ENCODE measurements at places on chromosomes 4 and X.

- no peak for DNase-seq
These were observed 12.7 kb downstream of the DRP2 start for GRCh38 chrX:101232316-101232715.

GRCh38 chr4:38952017-38952416, 80.2 kb downstream of the TMEM156 start:
- DNase-seq: no peak

DNA sequence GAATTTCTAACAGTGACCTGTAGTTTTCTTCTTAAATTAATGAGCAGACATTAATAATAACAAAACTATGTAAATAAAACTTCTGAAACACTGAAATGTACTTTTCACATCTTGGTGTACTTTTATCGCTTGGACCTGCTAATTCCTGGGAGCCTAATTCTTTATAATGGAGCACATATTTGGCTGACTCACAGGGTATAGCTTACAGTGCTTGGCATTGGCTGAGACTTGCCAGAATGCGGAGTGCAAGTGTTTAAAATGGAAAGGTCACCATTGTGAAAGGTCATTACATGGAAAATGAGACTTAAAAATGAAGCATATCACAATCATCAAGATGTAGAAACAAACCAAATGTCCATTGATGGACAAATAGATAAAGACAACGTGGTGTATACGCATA, 137.3 kb upstream of the PDLIM3 start:
- DNase-seq: no peak

GRCh38 chr4:169818063-169818679, 60.4 kb upstream of the HPF1 start:
- DNase-seq: no peak

DNA sequence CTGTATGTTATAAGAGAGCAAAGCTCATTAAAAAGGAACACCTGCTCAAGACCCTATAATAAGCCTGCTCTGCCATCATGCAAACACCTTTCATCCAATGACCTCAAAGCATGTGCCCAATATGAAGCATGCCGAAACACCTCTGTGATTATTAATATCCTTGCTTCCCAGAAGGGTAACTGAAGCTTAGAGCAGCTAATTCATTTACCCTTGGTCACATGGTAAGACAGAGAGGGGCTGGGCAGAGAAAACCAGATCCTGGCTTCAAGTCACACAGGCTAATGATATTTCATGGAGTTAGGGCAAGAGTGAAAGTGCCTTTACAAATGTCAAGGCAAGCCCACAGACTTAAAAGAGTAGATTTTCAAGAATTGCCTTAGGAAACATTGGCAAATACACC, 5.6 kb downstream of the AMOT start:
- DNase-seq: no peak

DNA sequence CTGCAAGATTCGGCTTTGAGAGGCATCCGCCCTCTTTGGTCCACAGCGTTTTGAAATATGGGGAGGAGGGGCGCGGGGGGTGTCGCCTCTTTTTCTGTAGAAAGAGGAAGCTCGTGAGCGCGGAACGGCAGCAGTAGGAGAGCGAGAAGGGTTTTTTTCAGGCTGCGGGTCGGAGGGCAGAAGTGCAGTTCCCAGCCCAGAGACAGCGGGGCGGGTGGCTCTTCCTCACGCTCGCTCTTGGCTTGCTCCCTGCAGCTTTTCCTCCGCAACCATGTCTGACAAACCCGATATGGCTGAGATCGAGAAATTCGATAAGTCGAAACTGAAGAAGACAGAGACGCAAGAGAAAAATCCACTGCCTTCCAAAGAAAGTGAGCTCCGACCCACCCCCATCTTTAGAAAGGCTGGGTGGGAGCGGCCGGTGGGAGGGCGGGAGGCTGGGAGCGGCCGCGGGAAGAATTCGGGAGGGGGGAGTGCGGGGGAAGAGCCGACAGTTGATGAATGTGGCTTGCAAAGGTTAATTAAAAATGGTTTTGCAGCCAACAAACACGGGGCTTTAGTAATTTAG, 1.2 kb downstream of the TMSB4X start:
- no peak for DNase-seq

- no peak for DNase-seq
These were observed 104.6 kb downstream of the DTHD1 start for GRCh38 chr4:36385951-36386571.

- no peak for DNase-seq
These were observed 83.0 kb downstream of the TNIP2 start for GRCh38 chr4:2673157-2673556.

- DNase-seq: no peak
These were observed 132.2 kb upstream of the FAM47B start for GRCh38 chrX:34810364-34810763.

GRCh38 chrX:28639451-28639850, 52.2 kb downstream of the IL1RAPL1 start:
- DNase-seq: no peak

DNA sequence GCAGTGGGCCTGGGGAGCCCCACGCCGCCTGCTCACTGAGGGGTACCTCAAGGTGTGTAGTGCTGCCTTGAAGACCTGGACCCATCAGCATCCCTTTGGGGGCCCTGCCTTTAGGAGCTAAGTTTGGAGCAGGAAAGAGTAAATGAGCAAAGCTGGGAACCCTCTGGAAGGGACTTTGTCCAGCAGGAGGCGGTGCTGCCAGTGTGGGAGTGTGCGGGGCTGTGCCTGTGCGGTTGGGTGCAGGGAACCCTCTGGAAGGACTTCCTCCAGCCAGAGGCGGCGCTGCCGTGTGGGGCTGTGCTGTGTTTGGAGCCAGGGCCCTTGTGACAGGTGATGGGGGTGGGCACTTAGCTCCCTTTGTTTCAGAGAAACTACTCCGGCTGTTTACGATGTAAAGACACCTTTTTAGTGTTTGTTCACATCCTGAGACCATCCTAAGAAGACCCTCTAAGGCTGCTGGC, 25.8 kb downstream of the RGS12 start:
- DNase-seq: no peak

GRCh38 chr4:171334549-171334948, 478.7 kb upstream of the GALNTL6 start:
- DNase-seq: no peak

- DNase-seq: no peak
These were observed 8.2 kb downstream of the FGFBP1 start for GRCh38 chr4:15930314-15930713.

DNA sequence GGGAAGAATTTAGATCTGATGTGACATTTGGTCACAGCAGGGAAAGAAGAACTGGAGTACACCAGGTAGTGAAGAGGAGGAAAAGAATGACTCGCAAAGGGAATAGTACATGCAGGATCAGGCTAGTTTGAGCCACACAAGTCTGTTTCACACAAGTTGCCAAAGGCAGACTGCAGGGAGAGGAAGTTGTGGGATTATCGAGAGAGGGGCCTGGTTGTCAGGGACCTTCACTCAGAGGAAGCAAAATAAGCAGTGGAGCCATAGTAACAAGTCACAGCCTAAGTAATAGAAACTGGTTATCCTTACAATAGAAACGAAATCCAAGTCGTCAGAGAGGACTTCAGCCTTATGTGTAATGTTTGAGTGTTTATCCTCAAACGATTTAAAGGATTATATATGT, 316.7 kb upstream of the HTR2C start:
- no peak for DNase-seq

DNA sequence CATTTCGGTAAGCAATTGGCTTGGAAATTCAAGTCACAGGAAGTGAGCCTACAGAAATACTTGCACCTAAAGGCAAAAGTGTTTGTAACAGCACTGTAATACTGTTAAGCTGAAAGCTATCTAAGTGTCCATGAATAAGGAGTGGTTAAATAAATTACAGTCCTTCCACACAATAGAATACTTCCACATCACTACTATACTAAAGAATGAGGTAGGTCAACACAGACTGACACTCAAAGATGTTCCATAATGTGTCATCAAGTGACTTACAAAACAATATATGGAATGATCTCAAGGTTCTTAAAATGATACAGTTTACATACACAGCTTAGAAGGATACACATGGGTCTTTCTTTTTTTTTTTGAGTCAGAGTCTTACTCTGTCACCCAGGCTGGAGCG, 27.0 kb downstream of the SLC10A6 start:
- DNase-seq: no peak

- DNase-seq: no peak
These were observed 98.3 kb downstream of the TTC29 start for GRCh38 chr4:146847345-146847744.

DNA sequence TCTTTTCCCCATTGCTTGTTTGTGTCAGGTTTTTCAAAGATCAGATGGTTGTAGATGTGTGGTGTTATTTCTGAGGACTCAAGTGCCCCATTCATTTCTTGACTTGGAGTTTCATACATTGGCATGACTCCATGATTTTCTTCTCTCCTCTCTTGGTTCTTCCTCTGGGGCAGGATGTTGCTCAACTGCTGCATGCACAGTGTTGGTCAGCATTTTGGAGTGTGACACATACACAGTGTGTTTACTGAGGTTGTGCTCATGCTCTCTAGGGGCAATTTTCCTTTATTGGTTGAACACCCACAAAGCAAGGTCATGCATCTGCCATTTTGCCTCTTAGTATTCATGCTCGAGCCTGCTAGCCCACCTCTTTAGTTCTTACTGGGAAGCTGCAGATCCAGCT, 1993.8 kb downstream of the ARAP2 start:
- no peak for DNase-seq

DNA sequence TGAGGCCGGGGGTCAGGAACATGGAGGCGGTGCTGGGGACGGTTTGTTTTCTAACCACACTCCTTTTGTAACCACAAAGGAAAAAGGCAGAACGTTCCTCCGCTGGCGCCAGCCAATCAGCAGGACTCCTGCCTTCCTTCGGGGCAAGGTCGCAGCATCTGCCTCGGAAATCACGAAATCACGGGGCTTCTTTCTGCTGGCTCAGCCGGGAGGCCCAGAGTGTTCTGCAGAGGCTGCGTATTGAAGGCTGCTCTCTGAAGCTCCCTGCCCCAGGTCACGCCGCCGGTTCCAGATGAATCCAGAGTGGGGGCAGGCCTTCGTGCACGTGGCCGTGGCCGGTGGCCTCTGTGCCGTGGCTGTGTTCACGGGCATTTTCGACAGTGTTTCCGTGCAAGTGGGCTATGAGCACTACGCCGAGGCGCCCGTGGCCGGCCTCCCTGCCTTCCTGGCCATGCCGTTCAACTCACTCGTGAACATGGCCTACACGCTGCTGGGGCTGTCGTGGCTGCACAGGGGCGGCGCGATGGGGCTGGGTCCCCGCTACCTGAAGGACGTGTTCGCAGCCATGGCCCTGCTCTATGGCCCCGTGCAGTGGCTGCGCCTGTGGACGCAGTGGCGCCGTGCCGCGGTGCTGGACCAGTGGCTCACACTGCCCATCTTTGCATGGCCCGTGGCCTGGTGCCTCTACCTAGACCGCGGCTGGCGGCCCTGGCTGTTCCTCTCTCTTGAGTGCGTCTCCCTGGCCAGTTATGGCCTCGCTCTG, 9.4 kb downstream of the TMEM187 start:
- DNase-seq: no peak

GRCh38 chr4:40224432-40224831, 27.6 kb downstream of the RHOH start:
- no peak for DNase-seq

GRCh38 chr4:70908993-70909556, 6.9 kb downstream of the MOB1B start:
- no peak for DNase-seq

DNA sequence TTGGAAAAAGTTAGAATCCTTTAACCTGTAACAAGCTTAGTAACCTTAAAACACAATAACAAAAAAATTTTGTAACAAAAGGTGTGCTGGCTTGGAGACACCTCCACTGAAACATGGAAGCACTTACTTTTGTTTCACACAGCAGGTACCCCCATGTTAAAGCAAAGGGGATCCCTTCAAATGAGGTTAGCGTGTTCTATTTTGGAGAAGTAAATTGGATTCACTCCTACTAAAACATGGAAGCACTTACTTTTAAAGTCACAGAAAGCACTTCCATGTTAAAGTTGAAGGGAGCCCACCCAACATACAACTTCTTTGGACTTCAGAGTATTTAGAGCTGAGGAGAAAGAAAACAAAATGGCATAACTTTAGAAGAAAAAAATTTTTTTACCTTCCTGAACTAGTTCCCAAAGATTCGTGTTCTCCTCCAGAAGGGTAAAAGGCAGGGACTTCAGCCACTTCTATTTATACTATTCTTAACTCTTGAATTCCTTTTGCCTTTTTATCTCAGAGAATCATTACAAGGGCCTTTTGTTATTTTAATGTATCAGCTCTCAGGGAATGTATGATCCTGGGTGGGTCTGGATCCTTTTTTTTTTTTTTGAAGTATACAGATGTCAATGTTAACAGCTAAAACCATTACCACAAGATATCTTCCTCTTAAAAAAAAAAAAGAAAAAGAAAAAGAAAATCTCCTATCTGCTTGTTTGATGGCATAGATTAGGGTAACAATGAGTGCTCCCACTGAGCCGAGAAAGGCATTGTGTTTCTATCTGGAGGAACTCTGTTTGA, 11.5 kb downstream of the LARP7 start:
- no peak for DNase-seq

DNA sequence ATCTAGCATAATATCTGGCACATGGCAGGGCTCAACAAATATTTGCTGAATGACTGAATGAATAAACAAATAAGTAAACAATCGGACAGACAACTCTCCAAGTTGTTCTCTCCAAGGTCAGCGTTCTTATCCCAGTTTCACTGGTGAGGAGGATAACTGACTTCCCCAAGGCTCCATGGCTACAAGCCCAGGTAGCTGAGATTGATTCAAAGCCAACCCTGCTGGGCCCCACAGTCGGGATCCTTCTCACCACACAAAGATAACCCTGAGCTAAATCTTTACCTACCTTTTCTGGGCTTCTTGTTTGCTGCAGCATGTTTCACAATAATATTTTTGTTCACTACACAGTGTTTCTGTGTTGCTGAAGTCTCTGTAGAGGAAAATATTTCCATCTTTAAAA, 54.9 kb downstream of the USP46 start:
- no peak for DNase-seq

DNA sequence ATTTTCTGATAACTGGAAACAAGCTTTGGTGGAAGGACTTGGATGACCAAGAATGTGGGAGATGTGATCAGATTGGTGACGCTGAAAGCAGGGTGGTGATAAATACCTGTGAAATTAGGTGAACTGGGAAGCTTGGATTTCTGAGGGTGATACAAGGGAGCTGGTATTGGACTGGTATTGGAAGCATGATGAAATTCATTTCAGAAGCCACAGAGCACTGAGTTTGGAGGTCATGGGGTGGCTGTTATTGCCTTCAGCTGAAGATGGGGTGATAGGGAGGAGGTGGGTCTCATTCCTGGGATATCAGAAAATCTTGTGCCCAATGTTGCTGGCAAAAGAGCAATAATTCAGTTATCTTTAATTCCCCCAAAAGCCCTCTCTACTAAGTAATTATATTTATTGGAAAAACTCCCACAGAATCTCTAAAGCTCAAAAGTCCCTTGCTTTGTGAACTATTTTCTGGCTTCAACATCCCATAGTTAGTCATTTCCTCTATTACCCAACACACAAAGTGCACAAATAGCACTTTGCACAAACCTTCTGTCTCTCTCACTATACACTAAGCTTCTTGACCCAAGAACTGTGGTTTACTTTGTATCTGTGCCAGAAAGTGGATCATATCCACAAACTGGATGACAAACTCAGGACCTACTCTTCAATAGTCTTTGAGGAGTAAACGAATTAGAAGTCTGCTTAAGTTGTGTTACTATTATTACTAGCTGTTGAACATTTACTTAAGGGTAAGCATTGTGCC, 23.1 kb upstream of the CAMK2D start:
- no peak for DNase-seq

GRCh38 chr4:59094505-59094904, 1984.3 kb upstream of the IGFBP7 start:
- DNase-seq: no peak

GRCh38 chrX:53374222-53374820, 48.1 kb downstream of the SMC1A start:
- DNase-seq: no peak

Measured in midbrain (tissue), 1 donor.